Kasumi-1 (cell line): ENCODE measurements at places on chromosomes 1 and 21.

DNA sequence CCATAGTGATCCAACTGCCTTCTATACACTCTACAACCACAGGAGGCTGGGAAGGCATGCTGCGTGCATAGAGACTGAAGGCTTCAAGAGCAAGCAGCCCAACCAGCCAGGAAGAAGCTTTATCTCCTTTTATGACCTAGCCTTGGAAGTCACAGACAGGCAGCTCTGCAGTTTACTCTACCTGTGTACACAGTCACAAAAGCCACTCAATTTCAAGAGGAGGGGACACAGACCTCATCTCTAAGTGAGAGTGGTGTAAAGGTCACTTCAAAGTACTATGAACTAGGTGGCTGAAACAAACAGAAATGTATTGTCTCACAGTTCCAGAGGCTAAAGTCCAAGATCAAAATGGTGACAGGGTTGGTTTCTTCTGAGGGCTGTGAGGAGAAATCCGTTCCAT is 69.6 kb upstream of the GJB5 start:
- no peak for DNase-seq

DNA sequence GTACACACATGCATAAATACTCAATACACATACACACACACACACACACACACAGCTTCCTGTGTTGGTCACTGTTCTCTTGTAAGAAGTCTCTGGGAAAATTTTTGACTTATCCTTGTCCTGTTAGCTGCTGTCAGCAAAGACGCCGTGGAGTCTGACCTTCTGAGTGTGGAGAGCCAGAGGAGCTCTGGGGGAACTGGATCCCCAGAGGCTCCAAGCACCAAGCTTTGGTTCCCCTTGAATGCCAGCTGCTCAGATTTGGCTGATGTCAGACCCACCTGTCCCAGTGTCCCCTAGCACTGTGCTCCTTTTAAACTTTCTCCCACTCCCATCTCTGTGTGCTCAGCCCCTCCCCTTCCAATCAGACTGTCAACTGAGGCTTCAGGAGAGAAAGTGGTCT is 319.1 kb downstream of the CAMTA1 start:
- DNase-seq = no peak

DNA sequence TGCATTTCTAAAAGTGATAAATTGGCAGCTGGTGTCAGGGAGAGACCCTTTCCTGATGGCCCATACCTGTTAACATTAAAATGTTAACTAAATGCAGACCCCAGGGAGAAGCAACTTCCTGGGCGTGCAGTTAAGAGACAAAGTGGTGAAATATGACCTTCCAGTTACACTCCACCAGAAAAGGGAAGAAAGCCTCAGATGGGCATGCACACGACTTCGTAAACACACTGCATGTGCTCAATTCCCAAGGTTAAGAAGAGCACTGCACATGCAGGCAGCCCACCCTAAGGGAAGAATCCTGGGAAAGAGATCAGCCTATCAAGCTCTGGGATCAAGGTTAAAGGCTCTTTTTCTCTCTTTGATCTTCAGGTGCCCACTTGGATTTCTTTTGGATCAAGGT is 9.7 kb upstream of the GBP6 start:
- peak; percentile 35 for DNase-seq

GRCh38 chr1:26790551-26790953 is 2.8 kb downstream of the PIGV start:
- no peak for DNase-seq

DNA sequence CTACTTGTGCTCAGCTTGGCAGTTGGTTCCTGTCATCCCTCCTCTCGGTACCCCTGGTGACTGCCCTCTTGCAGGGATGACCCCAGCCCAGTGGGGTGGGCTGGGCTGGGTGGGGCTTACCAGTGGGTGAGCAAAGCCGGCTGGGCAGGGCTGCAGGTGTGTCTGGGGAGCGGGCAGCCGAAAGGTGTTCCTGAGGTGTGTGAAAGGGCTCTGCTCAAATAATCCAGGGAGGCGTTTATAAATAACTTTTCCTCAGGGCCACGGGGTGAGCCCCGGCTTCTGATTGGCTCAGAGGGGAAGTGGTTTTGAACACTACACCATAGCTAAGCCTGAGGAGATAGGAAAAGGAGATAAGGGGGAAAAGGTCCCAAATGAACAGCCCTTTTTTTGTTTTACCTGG is at the start of gene SLC26A9:
TSS of gene SLC26A9 (minus strand) at position 212 of the 400 bp plus-strand sequence. CDS start 7,636 bp downstream, outside the sequence.
- DNase-seq = peak; percentile 11
